Cerebellum (tissue), 4 donors: ENCODE measurements at places on chromosomes 1 and 21.

DNA sequence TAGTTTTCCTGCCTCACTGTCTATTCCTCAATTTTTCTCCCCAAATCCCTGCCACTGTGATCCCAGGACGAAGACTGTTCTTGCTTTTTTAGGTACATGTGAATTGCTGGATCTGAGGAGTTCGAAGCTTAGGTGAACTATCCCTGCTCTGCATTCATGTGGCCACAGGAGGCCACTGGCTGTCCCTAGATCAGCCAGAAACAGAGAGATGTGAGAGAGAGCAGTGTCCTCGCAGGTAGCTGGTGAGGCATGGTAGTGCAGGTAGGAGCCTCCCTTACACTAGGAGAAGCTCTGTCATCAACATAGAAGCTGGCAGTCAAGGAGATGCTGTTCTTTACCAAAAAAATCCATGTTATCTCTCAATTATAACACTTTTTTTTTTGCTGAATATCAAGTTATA, 71.5 kb downstream of the USP24 start:
- DNase-seq, result peak; percentile 44

DNA sequence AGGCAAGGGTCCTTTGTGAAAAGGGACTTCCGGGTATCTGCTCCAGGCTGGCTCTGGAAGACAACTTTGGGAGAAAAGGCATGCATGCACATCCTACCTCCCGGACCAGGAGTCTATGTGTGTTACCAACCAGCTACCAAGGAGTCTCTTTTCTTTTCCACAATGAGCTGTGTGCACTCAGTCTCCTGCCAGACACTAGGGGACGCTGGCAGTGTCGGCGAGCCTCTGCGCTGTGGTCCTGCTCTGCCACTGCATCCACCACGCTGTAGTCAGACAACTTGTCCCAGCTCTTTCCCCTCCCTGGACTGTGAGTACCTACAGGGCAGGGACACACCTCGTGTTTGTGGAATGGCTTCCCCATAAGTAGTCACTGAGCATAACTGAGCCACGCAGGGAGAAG, 5.1 kb upstream of the SSR2 start:
- no peak for DNase-seq

GRCh38 chr1:89047734-89048133, 17.3 kb downstream of the GBP1 start:
- DNase-seq, result no peak

DNA sequence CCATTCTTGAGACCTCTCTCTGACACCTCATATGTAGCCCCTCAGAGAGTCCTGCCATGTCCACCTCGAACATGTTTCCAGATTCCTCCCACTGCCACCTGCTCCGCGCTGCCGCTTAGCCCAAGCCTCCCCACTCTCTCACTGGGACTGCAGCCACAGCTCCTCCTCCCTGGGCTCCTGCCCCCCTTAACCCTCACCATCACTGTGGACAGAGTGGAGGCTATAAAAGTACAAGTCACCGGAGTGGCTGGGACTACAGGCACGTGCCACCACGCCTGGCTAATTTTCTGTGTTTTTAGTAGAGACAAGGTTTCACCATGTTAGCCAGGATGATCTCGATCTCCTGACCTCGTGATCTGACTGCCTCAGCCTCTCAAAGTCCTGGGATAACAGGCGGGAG, 77.0 kb downstream of the VWA5B1 start:
- DNase-seq, result no peak

DNA sequence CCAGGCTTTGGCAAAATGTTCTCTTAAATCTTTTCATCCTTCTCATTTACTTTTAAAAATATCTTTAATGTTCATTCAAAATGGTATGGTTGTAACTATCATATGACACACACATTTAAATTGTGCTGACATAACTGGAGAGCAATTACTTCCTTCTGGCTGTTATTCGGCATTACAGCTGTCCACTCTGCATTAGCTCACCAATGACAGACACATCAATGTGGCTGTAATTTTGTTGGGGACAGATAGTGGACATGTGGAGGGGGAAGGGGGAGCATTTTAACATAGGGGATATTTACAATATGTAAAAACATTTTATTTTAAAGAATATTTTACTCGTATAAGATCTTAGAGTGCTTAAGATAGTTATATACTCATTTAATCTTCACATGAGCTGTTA, 319.8 kb downstream of the HMCN1 start:
- no peak for DNase-seq

- no peak for DNase-seq
These were observed 15.7 kb downstream of the RIIAD1 start for GRCh38 chr1:151737026-151737425.

DNA sequence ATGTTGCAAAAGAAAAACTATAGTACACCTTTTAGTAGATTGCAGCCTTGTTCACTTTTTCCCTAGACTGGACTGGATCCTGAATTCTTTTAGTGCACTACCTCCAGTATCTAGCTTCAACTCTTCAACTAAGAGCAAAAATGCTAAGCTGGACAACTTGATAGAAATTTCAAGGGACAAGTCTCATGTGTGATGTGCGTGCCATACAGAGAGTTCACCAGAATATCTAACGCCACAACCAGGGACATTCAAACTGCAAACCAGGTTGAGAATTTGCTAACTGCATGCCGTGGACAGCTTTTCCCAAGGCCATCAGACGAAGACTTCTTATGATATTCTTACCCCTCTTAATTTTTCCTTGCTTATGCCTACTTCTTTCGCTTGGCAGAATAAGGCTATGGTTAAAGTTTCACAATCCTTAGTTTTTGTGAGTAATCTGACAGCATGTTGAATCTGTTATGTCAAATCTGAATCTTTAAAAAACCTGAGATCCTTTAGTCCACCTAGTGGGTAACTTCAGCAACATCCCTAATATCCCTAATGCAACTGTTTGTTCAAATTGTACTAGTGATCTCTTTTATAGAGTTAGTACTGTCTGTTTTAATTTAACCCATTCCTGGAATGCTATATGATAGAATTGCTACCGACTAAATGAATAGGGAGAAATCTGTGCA, 66.4 kb downstream of the DDAH1 start:
- no peak for DNase-seq

DNA sequence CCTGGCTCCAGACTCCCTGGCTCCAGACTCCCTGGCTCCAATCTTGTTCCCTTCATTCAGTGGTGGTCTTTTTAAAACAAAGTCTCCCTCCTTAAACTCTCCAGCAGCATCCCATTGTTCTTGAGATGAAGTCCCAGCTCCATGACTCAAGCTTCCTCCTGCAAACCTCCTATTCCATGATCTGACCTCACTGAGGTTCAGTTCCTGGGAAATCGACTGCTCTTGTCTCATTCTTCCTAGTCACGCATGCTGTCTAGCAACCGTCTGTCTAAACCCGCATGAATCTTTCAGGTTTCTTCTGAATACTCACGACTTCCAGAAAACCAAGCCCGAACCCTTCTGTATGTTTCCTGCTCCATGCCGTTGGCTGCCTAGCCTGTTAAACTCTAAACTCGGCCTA, 91.9 kb downstream of the RAVER2 start:
- no peak for DNase-seq

DNA sequence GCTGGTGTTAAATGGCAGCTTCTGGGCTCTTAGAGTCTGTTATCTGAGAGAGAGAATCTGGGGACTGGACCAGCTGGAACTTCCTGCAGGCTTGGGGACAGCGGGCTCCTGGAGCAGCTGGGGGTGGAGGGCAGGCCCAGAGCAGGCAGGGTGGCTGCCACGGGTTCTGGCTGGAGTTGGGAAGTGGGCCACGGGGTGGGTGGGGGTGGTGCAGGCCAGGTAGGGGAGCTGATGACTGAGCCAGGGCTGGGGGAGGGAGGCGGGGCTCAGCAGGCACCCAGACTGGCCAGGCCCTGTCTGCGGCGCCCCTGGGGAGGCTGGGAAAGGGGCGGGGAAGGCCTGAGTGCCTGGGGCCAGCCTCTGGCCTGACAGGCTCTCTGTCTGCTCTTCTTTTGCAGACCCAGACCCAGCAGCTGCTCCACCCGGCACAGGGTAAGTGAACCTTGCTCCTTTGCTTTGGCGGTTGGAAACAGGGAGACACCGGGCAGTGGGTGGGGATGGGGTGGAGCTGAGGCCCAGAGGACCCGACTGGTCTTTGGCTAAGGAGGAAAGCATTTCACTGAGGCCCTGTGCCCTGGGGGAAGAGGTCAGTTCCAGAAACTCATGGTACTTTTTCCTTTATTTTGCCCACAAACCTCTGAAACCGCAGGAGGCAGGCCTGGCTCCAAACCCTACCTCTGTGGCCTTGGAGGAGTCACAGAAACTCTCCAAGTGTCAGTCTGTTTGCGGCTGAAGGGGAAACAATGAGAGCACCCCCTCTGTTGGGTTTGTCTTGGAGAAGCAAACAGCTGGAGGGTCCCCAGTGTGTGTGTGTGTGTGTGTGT, 48.8 kb downstream of the ARHGEF10L start:
- no peak for DNase-seq

- no peak for DNase-seq
These were observed 18.7 kb downstream of the ACTRT2 start for GRCh38 chr1:3040004-3040403.

GRCh38 chr1:1777583-1777899, 729 bp downstream of the NADK start:
- no peak for DNase-seq

GRCh38 chr1:199862047-199862446, 165.5 kb upstream of the NR5A2 start:
- no peak for DNase-seq

DNA sequence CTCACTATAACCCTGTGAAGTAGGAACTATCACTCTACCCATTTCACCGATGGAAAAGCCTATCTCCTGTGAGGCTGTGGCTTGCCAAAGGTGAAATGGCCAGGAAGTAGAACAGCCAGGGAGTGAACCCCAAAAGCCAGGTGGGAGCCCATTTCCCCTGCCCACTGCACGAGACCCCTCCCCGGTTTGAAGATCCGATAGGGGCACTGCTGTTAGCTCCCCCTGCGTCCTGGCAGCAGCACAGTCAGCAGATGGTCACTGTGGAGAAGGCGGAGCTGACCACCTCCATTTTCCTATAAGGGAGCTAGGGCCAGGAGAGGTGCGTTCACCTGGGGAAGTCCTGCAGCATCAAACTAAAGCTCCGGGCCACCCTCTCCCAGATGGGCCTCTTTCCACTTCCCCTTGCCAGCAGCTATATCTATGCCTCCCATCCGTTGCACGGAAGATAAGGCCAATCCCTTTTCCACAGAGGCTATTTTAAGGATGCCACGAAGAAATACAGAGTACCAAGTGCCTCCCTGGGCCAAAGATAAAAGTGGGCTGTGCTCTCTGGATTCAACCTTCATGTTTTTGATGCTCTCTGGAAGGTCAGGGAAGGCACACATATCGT, 7.8 kb downstream of the ERG start:
- no peak for DNase-seq

DNA sequence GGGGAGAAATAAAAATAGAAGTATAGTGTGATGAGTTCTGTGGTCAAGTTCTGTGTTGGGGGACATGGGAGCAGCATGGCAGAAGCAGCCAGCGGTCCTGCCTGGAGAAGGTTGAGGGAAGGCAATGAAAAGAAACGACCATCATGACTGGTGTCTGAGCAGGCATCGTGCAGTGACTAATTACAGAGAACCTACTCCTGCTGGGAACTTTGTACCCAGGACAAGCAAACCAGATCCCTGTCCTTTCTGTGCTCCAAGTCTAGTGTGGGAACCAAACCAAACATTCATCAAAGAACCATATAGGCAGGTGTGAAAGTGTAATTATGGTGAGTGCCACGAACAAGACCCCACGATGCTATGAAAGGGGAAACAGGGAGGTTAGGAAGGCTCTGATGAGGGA, 25.8 kb downstream of the KIAA0040 start:
- DNase-seq, result no peak

GRCh38 chr1:198018529-198018928, 101.4 kb downstream of the LHX9 start:
- no peak for DNase-seq

GRCh38 chr1:2928366-2929325, 92.6 kb upstream of the ACTRT2 start:
- peak; percentile 59 for DNase-seq

GRCh38 chr1:179124873-179125272, 43.0 kb downstream of the TOR3A start:
- no peak for DNase-seq

DNA sequence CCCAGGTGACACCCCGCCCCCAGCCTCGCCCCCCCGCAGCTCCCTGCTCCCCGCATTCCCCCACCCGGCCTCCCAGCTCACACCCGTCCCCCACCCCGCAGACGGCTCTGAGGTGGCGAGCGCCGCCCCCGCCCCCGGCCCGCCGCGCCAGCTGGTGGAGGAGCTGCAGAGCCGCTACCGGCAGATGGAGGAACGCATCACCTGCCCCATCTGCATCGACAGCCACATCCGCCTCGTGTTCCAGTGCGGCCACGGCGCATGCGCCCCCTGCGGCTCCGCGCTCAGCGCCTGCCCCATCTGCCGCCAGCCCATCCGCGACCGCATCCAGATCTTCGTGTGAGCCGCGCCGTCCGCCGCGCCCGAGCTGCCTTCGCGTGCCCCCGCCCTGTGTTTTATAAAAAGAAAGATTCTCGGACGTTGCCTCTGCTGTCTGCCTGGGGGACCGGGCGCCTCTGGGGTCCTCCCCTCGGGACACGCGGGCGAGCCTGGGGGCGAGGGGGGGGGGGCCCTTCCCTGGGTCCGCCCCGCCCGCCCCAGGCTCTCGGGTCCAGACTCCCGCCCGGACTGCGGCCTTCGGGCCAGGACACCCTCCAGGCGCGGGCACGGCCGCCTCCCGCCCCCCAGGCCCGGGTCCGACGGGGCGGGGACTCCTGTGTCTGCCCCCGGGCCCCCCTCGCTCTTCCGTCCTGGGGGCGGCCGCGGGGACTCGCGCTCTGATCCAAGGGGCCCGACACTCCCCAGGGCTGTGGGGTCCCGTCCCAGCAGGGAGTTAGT, 1.6 kb upstream of the MMP23B start:
- DNase-seq, result no peak

DNA sequence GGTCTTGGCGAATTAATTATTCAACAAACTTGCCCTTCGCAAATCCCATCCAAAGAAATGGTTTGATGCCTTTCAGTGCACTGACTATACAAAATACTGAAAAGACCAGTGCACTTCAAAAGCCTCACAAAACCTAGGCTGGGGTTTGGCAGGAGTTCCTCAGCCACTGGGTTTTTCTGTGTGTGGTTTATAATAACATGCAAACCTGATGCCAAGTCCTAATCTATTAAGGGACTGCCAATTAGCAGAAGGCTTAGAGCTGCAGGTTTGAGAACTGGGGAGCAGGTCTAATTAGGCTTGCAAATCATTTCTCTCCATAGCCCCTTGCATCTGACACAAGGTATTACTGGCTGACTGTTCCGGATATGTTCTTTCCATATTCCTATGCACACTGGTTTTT, 27.7 kb downstream of the PLPP3 start:
- no peak for DNase-seq

DNA sequence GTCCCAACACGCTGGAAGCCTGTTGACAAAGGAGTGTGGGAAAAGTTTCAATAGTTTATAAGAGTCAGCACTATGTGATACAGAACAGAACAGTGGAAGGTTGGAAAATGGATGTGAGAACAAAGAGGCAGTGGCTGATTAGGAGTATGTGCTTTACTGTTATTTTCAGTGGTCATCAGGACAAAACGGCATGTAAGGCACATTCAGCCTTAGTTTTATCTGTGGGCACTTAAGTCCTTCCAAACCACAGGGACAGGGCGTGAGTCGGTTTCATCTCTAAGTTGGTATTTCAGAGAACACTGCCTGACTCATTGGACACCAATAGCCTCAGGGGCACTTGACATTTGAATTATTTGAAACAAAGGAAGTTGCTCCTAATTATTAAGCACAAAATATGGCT, 306.9 kb downstream of the ASTN1 start:
- no peak for DNase-seq

GRCh38 chr1:161098210-161099068, at the start of gene KLHDC9:
Gene KLHDC9 (plus strand): TSS chr1:161098361. CDS start chr1:161098536, 175 bp downstream.
- peak; percentile 77 for DNase-seq
